ENCODE measurements at places on chromosomes 5 and 9.

DNA sequence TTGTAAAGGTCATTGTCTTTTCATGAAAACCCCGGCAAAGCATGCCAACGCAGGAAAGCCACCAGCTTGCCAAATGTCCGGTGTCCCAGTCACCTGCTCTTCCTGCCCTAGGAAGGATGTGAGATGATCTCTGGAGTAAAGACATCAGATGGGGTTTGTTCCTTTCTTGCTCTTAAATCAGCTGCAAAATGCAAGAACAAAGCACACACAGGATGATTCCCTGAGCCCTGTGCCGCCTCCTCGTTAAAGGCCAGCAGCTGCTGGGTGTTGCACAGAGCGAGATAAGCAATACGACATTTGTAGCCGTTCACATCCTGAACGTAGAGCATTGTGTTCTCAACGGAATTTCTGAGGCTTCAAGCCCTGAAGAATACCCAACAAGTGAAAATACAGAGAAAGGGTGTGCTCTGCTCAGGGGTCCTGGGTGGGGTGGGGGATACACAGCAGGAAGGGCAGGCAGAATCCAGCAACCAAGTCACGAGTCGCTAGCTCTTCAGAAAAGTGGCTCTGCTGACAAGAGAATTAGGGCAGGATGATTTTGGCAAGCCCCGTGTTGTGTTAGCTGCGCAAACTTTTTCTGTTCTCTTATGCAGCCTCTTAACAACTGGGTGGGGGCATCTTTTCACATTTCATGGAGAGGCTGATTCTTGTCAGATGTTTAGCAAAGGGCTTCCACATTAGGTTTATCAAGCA lies 229.2 kb upstream of the MAP3K1 start:
- no peak for DNase-seq

GRCh38 chr9:77016526-77017504 lies 2.6 kb upstream of the FOXB2 start:
- no peak for DNase-seq

DNA sequence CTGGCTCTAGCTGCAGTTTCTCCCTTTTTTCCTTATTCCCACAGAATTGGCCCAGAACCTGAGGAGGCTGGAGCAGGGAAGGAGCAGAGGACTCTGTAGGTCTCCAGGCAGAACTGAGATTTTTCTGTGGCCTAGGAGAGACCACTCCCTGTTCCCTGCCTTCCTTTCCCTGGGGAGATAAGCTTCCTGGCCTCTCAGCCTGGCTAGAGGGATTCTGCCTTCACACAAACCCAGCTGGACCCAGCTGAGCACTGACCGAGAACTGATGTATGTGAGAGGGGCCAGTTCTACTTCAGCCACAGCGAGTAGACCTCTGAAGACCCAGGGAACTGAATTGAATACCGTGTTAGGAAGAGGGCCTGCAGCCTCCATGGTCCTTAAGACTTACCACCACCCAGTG lies 48.0 kb downstream of the RUSC2 start:
- no peak for DNase-seq

DNA sequence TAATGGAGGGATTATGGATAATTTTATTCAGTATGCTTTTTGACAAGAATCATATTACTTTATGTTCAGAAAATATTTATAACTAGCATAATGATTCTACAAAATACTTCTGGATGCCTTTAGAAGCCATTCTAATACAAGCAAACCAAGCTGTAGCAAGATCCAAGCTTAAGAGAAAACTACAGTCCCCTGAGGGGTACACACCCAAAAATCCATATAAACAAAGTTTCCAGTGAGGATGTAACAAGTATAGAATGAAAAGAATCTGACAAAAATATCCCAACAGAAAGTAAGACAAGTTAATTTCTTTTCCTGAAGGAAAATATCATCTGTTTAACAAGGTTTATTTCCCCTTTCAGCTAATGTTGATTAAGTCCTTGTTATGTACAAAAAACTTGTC lies 53.9 kb downstream of the MLLT3 start:
- DNase-seq, result no peak

GRCh38 chr5:103587185-103587748 lies 24.7 kb upstream of the NUDT12 start:
- no peak for DNase-seq
